ENCODE measurements at places on chromosomes 4 and X.
A peak's percentile ranks its signal among the peaks of the same experiment; 100 is the strongest.

- peak; percentile 13 for DNase-seq
Observed at GRCh38 chrX:74925225-74926088, at the start of gene NEXMIF. Gene NEXMIF (minus strand): TSS chrX:74925452.

- no peak for DNase-seq
Observed at GRCh38 chr4:8035371-8035780, 95.7 kb upstream of the AFAP1 start.

DNA sequence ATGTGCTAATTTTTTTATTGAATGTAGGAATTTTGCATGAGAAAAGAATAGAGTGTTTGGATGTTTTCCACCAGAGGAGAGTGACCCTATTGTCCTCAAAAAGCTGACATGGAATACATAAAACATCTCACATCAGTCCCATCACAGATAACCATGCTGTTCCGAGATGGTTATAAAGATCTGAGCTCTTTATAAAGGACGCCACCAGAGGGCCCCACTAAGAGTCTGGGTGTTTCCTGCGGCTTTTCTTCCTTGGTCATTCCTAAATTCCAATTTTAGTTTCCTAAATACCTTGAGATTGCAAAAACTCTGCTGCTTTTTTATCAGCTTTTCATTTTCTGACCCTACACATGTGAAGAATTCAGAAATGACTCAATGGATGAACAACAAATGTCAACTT, 504.5 kb upstream of the FRG1 start:
- DNase-seq, result no peak

GRCh38 chr4:124290678-124291077, 421.9 kb downstream of the ANKRD50 start:
- no peak for DNase-seq

- no peak for DNase-seq
Observed at GRCh38 chrX:153727123-153727931, 2.7 kb downstream of the ABCD1 start.
